ENCODE measurements at places on chromosomes 5 and 9. TPM values are rescaled to one million over a fixed set of nuclear protein-coding genes. Genes with fewer than 3 reads are reported as not detected.

The NR4A3 gene
- 0.24 TPM for total RNA-seq

The MCC gene
- total RNA-seq = 37.6 TPM

The RALGPS1 gene
- 6.8 TPM for total RNA-seq

The ZNF189 gene
- total RNA-seq = 5.1 TPM

The NDUFS6 gene
- total RNA-seq = 30.7 TPM

The CCDC180 gene
- 0.72 TPM for total RNA-seq

The SLC36A2 gene
- total RNA-seq = not detected

The ADGRV1 gene
- total RNA-seq = 3.7 TPM

The SLC34A3 gene
- total RNA-seq = 0.68 TPM

DNA sequence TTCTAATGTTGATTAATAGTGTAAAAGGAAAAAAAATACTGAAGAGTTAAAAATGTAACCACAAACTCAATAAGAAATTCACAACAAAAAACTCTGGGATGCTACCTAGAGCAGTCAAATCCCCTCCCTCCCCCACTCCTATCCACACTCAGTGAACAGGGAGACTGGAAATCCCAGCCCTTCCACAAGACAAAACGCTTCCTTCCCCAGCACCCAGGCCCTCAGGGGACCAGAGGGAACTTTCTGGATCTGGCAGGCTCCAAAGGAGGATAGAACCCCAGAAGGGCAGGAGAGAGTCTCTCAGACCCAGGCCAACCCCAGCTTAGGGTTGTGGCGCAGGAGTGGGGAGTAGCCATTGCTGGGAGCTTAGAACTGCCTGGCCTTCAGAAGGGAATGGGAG lies 55.0 kb downstream of the DCP2 start:
- no peak for ATAC-seq

The GIN1 gene
- 4.3 TPM for total RNA-seq

DNA sequence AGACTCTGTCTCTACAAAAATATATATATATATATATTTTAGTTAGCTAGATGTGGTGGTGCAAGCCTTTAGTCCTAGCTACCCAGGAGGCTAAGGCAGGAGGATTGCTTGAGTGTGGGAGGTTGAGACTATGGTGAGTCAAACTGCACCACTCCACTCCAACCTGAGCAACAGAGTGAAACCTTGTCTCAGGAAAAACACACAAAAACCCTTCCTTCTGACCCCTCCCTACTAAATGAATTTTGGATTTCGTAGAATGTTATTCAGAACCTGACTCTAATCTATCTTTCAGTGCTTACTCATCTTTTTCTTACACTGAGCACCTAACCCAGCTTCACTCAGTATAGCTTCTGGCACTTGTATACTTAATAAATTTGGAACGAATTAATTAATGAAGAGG lies 35.2 kb upstream of the IL7R start:
- ATAC-seq = no peak

DNA sequence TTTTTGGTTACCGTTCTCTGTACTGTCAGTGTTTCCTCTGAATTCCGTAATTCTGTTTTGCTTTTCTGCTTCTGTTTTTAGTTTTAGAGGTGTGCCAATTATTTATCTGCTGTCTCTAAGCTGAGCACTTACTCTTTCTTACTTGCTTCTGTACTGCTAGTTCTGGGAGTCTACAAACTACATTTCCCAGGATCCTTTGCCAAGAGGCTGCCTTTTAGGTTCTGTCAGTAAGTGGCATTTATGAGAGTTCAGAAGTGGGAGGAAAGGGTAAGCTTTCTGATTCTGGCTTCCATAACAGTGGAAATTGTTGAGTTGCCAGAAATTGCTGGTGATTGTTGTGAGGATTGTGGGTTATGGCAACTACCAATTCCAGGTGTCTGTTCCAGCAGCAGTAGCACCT lies 102.4 kb downstream of the OSTF1 start:
- ATAC-seq = no peak

- no peak for ATAC-seq
Observed at GRCh38 chr5:124232515-124232914, 513.9 kb downstream of the ZNF608 start.

DNA sequence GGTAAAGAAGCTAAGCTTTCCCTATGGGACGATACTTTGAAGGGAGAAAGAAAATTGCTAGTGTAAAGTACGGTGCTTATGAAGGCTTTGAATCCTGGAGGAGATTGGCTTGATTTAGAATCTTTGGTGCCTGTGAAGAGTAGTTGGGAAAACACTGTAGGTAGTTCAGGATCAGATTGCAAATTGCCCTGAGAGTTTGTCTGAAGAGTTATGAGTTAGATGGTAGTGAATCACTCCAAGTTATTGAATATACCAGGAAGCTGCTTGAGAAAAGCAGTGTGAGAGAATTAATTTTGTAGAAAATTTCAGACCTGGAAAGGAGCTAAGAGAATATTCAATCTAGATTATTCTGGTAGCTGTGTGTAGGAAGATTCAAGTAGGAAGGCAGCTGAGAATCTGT lies 11.5 kb downstream of the MAN2A1 start:
- ATAC-seq = no peak

DNA sequence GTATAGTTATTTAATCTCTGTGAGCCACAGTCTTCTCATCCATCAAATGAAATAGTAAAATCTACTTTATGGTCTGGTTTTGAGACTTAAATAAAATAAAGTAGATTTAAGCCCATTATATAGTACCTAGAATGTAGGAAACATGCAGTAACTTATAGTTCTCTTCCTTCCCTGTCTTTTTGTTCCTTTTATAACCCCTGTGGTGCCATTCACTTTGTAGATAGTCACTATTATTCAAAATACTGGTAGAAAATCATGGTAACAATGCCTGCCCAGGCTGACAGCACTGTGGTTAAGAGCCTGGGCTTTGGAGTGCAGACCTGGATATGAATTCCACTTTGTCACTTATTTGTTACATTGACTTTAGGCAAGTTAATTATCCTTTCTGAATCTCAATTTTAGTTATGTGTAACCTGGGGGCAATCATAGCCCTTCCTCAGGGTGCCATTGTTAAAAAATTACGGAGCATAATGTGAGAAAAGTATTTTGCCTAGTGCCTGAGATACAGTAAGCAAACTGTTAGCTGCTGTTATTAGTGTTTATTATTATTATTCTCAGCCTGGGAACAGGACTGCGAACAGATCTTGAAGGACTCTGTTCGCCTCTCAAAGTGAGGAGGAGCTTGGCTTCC lies 100.4 kb downstream of the RALGPS1 start:
- ATAC-seq = no peak

The FAM163B gene
- not detected for total RNA-seq

The TRAPPC13 gene
- total RNA-seq = 18.9 TPM

GRCh38 chr5:142984011-142984410 lies 213.8 kb downstream of the ARHGAP26 start:
- ATAC-seq = no peak

DNA sequence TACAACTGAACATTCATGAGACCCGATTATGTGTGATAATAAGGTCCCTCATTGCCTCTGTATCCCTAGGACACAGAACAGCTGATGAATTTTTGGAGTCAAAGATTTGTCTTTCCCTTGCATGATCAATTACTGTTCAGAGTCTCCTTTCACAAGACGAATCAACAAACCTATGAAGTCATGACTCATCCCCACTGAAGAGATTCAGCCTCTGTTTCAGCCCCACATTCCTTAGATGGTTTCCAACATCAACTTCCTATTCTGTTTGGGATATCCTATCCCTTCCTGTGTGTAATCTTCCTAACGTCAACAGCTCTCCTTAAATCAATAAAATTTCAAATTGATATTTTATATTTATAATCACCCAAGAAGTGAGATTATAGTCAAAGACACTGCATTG lies 199.0 kb downstream of the DNAH5 start:
- ATAC-seq = no peak

Data from esophagus mucosa (tissue), 1 donor.